ENCODE measurements at places on chromosomes 5 and 9.
A peak's percentile ranks its signal among the peaks of the same experiment; 100 is the strongest.

DNA sequence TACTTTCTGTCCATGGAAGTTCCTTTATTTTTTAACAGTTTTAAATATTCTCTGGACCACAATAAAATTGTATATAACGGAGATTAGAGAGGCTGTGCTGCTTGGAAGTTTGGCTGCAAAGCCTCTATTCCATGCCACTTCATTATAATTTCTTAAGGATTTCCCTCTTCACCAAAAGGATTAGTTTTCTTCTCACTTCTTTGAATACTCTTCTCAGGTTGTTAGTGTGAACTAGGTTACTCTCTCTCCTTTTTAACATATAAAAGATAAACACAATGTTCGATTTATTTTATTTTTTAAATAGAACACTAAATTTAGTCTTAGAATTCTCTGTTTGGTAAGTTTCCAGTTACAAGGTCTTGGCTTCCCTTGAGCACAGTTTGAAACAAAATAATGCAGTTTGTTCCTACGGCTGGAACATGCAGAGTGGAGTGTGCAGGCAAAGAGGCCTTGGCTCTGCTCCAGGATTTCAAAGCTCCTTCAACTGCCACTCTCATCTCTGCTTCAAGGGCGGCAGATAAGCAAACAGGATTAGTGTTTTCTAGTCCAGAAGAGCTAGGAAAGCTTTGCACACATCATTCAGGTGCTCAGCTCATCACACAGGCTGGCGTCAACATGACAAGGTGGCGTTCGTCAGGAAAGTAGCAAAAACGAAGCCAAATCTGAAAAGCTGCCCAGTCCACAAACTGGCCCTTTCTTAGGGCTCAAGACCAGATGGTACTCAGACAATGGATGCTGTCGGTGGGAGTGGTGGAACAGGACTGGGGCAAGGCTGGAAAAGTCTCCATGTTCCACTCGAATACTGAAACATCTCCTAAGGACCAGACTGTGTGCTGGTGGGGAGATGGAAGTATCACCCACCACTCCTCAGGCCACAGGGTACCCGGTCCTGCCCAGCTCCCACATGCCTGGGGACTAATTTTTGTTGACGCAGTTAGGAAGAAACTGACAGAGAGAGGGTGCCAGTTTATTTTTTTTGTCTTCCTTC is 286.6 kb downstream of the CRB2 start:
- peak; percentile 72 for DNase-seq

DNA sequence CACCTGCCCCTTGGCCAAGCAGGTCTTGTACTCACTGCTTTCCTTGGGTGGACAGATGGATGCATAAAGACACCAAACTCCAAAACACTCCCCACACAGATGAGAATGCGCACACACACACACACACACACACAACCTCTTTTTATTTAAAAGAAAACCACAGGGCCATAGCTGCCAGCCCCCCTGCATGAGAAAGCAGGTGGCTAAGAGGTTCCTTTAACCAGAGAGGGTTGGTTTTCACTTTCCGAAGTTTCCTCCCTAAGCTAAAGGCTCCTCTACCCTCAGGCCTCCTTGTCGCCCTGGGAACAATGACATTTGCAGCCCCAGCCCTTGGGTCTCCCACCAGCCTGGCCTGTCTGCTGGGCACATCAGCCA is 11.1 kb downstream of the NR5A1 start:
- no peak for DNase-seq

DNA sequence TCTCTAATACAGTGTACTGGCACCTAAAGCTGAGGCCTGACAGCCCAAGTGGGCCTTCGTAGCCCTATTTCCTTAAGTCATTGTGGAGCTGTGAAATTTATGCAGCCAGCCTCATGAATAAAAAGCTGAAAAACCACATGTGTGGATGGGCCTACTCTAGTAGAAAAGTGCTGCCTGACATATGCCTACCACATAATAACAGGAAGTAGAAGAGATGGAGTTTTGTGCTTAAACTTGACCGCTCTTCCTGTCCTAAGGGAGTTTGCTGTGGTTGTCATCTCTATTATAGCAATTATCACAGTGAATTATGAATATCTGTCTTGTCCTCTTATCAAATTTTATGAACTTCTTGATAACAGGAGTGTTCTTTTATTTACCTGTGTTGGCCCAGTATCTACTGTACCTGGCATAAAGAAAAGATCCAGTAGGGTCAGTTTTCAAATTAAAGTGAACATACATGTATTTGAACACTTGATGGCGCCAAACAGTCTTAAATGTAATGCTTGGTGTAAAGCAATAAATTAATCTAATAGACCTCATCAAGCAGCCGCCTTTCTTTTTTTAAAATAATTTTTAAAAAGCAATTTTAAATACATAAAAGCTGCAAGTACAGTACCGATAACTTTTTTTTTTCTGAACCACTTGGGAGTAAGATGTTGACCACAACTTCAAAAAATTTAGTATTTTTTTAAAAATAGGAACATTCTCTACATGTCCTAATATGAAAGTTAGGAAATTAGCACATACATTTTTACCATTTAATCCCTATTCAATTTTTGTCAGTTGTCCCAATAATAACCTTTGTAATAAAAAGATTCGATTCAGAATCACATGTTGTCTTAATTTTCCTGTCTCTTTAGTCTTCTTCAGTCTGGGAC is 51.0 kb downstream of the FKTN start:
- peak; percentile 50 for DNase-seq

GRCh38 chr5:158552241-158552640 is 547.5 kb downstream of the EBF1 start:
- DNase-seq = no peak

DNA sequence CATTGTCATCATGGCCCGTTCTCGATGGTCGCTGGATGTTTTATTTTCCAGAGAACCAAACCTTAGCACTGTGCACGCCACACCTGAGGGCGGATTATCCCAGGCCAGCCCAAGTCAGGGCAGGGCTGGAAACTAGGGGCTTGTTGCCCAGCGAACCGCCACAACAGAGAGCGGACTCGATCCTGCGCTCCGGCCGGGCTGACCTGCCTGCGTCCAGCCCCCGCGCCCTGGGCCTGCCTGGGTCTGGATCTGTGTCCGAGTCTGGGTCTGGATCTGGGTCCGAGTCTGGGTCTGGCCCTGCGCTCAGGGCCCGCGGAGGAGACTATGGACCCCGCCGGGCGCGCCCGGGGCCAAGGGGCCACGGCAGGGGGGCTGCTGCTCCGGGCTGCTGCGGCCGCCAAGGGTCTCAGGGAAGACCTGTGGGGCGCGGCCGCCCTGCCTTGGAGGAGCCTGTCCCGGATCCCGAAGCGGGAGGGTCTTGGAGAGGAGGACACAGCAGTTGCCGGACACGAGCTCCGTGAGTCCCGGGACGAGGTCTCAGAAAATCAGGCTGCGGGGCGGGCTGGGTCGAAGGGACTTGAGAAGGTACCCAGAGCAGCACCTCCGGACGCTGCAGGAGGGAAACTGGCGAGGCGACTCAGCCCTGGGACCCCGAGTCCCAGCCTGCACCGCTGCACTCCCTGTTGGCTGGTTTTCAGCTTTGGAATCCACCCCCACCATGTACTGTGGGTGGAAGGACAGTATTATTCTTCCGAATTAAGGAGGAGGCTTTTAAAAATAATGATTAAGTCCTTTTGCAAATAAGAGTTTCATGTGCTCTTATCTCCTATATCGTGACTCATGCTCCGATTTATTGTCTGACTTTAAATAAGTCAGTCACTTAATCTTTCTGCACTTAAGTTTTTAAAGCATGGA is at the start of gene ANKDD1B:
Gene ANKDD1B (plus strand): TSS at position 143 of the 915 bp plus-strand sequence. CDS start 182 bp downstream, at position 325.
- no peak for DNase-seq

DNA sequence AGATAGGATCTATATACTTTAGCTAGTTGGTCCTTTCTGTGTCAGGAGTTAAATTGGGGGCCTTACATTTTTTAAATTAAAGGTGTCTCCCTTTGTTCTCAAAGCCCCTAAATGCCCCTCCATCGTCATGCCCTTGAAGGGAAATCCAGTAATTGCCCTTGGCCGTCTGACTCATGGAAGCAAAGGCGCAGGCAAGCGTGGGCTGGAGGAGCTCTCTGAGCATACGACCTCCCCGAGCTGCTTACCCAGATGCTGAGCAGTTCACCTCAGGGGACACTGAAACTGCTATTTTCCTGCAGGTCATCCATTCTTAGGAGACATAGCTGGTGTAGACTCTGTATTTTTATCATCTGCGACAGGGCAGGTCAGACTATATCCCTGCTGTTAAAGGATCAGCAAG is 23.0 kb downstream of the PCSK1 start:
- DNase-seq = no peak

DNA sequence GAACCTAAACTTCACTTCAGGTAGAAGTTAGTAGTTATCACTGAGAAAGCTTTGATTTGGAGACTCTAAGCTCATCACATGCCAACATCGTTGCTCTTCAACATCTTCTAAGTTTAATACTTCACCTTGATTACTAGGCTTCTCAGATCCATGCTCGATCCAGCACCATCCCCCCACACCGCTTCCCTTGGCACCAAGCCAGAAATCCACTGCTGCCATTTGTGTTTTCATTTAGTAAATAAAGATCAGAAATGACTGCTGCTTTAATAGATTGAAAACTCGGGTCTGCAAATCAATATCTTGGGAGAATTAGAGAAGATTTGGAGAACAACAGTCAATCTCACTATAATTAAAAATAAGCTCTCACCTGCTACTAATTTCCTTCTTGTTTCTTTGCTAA is 214.7 kb upstream of the NR4A3 start:
- no peak for DNase-seq

DNA sequence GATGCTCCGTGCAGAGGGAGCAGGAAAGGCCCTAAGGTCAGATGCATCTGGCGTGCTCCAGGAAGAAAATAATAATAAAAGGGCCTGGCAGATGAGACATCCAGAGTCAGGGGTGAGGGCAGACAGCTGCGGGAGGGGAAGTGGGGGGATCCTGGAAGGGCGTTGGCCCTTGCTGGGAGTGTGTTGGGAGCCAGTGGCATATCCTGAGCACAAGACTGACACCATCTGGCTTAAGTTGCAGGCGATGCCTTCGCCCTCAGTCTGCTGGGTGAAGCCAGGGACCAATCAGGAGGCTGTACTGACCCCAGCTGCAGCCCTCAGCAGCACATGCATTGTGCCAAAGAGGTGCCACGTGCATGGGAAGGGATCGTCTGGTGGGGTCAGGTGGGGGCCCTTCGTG is 3.8 kb downstream of the OR2V2 start:
- no peak for DNase-seq

GRCh38 chr5:35899800-35900199 is 38.6 kb downstream of the CAPSL start:
- no peak for DNase-seq

GRCh38 chr5:149915392-149916260 is 29.0 kb downstream of the PDE6A start:
- no peak for DNase-seq

GRCh38 chr5:116494784-116495450 is 79.7 kb downstream of the SEMA6A start:
- DNase-seq = peak; percentile 22

DNA sequence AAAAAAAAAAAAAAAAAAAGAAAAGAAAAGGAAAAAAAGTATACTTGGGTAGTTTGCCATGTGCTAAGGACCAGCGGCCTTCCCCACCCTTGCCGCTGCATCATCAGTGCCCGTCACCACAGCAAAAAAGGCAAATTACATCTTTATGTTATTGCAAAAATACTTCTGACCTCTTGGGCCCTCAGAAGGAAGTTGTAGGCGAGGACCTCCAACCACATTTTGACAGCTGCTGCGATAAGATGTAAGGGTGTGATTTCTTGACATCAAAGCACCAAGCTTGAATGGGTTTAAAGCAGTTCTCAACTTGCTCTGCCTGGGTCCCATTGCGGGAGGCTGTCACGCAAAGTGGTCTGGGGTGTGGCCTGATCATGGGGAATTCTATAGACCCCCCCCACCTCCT is 39.2 kb downstream of the DMRT1 start:
- no peak for DNase-seq

GRCh38 chr9:74373348-74373747 is 123.8 kb upstream of the RORB start:
- no peak for DNase-seq

DNA sequence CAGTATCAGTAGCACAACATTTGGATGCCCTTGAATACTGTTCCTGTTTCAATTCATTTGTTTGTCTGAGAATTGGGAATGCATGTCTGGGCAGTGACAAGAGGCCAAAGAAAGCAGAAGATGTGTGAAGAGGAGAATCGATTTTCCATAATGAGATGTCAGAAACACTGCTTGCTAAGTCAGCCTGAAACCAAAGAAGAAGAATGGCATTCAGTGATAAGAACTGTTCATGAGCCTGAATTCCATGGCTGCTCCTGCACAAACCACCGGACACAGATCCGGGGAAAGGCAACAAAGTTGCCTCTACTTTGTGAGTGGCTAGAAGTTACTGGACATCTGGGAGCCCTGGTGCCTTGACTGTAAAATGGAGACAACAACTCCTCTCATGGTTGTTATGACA is 207.2 kb upstream of the RASEF start:
- peak; percentile 10 for DNase-seq

GRCh38 chr5:122351416-122352157 is 39.5 kb downstream of the SNCAIP start:
- DNase-seq = no peak

- DNase-seq = peak; percentile 41
Observed at GRCh38 chr9:129109537-129109903, 1.1 kb downstream of the CRAT start.

DNA sequence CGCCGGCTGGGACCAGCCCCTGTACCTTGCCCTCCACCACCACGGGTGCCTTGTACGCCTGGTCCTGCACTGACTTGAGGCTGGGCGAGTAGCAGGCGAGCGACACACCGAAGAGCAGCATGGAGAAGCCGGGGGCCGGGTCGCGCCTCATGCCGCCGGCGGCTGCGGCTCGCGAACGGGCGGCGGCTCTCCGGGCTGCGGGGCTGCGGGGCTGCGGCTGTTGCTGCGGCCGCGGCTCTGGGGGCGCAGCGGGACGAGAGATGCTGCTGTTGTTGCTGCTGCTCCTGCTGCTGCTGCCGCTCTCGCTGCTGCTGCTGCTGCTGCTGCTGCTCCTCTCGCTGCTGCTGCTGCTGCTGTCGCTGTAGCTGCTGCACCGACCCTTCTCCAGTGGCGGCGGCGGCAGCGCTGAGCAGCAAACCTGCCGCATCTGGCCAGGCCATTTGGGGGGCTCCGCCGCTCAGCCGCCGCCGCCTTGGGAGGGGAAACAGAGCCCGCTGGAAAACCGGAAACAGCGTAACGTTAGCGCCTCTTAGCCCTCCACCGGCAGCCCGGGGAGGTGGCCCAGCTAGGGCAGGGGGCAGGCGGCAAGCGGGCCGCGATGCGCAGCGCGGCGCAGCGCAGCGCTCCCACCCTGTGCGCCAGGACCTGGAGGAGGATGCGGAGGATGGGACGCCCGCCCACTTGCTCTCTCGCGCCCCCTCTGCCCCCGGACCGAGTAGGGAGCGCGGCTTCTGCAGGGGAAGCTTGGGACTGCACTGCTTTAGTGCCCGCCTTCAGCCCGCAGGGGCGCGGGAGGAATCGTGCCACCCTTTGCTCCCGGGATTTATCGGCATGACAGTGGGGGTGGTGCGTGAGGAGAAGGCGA is at the start of gene NRG2:
Gene NRG2 (minus strand): TSS at position 657 of the 865 bp plus-strand sequence.
- peak; percentile 49 for DNase-seq

GRCh38 chr9:127358770-127359169 is 38.2 kb upstream of the SLC2A8 start:
- no peak for DNase-seq

- DNase-seq = no peak
Observed at GRCh38 chr5:102719886-102720285, 35.2 kb upstream of the PAM start.

- DNase-seq = no peak
Observed at GRCh38 chr5:124341066-124341858, 405.2 kb downstream of the ZNF608 start.

- no peak for DNase-seq
Observed at GRCh38 chr5:123873846-123874245, 361.9 kb downstream of the CSNK1G3 start.

- DNase-seq = no peak
Observed at GRCh38 chr5:66739951-66740350, 143.8 kb downstream of the MAST4 start.

Measured in HepG2 (cell line).